ENCODE measurements at places on chromosomes 2 and 18.

GRCh38 chr2:106596844-106597243 is 109.7 kb downstream of the CD8B2 start:
- DNase-seq: no peak

- DNase-seq: no peak
These were observed 125.9 kb upstream of the CXCR4 start for GRCh38 chr2:136243638-136244535.

DNA sequence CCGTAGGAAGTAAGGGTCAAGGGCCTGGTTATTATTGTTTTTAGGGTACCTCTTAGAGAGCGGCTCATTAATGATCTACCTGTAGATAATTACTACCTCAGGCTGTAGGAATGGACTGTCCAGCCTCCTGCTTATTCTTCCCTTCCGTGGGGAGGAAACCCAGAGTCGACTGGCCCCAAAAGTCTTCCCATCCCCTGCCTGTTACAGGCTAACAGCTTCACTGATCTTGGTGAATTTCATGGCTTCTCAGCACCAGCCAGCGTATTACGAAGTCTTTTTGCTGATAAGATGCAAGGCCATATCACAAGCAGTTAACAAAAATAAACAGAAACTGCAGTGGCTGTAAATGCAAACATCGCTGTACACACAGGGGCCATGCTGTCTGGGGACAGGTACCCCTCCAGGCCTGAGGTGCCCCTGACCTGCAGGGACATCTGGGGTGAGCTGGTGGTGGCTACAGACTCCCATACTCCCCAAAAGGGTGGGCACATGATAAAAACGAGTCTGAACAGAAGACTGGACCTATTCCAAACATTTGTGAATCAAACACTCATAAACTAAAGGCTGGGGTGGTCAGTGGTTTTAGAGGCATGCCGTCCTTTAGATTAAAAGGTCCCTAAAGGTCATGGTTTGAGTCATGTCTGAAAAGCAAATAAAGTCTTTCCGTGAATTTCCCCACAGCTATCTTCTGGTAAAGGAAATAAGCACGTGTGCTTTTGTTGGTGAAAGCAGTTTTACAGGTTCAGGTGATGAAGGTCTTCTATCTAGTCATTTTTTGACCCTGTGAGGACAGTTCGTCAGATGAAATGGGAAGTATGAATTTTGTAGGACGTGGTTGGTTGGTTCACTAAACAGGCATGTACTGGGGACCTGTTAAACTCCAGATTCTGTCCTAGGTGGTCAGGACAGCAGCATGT is 36.7 kb downstream of the TTC39C start:
- no peak for DNase-seq

- DNase-seq: no peak
These were observed 4.3 kb upstream of the HAAO start for GRCh38 chr2:42796427-42797248.

Measured in foreskin keratinocyte (primary cell).